ENCODE measurements at places on chromosomes 13 and 19. TPM values are rescaled to one million over a fixed set of nuclear protein-coding genes. Genes with fewer than 3 reads are reported as not detected.
A peak's percentile ranks its signal among the peaks of the same experiment; 100 is the strongest.

DNA sequence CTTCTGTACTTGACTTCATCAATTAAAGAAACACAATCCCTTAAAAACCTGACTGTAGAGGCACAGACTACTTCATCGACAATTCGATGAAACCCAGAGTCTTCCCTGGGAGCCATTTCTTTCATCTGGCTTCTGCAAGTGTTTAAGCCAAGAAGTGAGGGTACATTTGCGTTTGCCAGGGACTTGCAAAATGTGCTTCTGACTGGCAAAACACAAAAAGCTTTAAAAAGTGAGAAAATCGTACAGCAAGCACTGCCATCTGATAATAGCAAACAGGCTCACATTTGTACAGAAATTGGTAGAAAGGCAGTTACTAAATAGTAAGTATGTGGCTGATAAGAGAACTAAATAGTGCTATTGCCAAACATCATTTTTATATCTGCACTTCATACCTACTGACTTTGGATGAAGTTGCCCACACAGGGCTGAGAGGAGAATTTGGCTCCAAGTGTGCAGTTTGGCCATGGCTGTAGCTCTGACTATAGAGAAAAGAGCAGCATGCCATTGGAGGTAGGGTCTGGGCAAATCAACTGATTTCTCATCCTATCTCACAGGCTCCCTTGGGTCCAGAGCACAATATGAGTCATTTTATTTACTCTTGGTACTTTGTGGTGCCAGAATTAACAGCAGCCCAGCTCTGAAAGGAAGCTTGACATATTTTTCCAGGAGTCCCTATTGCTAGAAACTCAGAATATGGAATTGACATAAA lies 358.1 kb downstream of the OXGR1 start:
- no peak for DNase-seq

DNA sequence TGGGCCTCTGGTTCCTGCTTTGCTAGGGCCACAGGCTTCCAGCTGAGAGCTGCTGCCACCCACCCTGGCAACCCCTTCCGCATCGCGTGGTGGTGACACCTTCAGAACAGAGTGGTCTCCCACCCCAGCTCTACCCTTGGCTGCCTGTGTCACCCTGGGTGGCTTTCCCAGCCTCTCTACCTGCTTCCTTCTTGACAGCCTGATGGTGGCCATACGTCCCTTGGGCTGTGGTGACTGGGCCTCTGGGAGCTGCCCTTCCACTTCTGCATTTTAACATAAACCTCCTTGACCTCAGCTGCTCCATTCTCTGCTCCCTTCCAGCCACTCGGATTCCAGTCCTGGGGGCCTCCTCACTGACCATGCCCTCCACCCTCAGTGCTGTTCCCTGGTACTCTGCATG lies 17.0 kb downstream of the PAK4 start:
- DNase-seq: no peak

DNA sequence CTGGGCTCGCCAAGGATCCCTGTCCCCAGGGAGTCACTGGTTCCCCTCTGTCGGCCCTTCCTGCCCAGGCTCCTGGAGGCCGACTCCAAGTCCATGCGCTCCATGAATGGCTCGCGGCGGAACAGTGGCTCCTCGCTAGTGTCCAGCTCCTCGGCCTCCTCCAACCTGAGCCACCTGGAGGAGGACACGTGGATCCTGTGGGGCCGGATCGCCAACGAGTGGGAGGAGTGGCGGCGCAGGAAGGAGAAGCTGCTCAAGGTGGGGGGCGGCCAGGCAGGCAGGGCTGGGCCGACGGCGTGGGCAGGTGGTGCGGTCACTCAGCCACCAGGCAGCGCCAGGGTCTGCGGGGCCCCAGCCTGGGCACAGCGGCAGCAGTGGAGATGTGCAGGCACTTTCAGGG lies 17.6 kb downstream of the EVI5L start:
- DNase-seq: no peak

The ZNF57 gene
- 3.5 TPM for total RNA-seq

- peak; percentile 47 for DNase-seq
These were observed 463.0 kb downstream of the TSHZ3 start for GRCh38 chr19:30886222-30886621.

GRCh38 chr13:43938449-43938848 lies 58.7 kb downstream of the LACC1 start:
- DNase-seq: peak; percentile 53

Data from muscle of leg (tissue), 16 donors.